ENCODE measurements at places on chromosomes 2 and 18. TPM values are rescaled to one million over a fixed set of nuclear protein-coding genes. Genes with fewer than 3 reads are reported as not detected.

DNA sequence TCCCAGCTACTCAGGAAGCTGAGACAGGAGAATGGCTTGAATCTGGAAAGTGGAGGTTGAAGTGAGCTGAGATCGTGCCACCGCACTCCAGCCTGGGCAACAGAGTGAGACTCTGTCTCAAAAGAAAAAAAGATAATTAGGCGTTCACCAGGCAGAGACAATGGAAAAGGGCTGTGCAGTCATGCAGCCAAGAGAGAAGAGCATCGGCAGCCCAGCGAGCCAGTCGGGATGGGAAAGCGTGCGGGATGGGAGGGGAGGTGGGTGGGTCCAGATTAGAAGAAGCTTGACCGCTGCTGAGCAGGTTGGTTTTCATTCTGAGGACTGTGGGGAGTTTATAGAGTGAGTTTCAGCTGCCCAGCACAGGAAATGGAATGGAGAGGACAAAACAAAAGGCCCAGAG, 15.0 kb upstream of the CYS1 start:
- H3K36me3 ChIP-seq: peaks cover 6% of the 10 kb centered on the region
- no peak overlapping the region for H3K4me3 ChIP-seq
- H3K4me1 ChIP-seq: peaks cover 18% of the 10 kb centered on the region
- DNase-seq: no peak

DNA sequence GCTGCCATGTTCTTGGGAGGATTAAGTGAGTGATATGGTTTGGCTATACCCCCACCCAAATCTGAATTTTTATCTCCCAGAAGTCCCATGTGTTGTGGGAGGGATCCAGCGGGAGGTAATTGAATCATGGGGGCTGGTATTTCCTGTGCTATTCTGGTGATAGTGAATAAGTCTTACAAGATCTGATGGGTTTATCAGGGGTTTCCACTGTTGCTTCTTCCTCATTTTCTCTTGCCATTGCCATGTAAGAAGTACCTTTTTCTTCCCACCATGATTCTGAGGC, 291.4 kb downstream of the KCNS3 start:
- no peak overlapping the region for H3K4me3 ChIP-seq
- DNase-seq: no peak
- H3K4me1 ChIP-seq: no peaks in the 10 kb centered on the region
- no peaks in the 10 kb centered on the region for H3K36me3 ChIP-seq

- peaks cover 17% of the 10 kb centered on the region for H3K27me3 ChIP-seq
- DNase-seq: no peak
- H3K27ac ChIP-seq: no peak overlapping the region
- no peaks in the 10 kb centered on the region for H3K36me3 ChIP-seq
Measured at GRCh38 chr2:45255563-45255962, 246.3 kb upstream of the SIX2 start.

DNA sequence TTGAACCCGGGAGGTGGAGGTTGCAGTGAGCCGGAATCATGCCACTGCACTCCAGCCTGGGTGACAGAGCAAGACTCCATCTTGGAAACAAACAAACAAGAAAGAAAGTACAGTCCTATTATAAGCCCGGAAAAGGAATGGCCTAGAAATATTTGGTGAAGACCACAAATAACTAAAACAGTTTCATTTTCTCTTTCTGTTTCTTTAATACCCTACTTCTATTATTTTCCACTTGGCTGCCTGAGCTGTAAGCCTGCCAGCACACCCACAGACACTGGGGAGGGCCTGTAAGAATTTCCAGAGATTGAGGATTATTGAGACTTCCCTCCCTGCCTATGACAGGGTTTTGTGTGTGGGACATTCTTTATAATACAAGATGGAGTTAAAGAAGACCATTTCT, 188.0 kb upstream of the DCC start:
- no peaks in the 10 kb centered on the region for H3K4me1 ChIP-seq
- H3K4me3 ChIP-seq: no peak overlapping the region
- no peak for DNase-seq
- H3K36me3 ChIP-seq: no peaks in the 10 kb centered on the region
- no peak overlapping the region for H3K27ac ChIP-seq
- H3K27me3 ChIP-seq: no peaks in the 10 kb centered on the region

DNA sequence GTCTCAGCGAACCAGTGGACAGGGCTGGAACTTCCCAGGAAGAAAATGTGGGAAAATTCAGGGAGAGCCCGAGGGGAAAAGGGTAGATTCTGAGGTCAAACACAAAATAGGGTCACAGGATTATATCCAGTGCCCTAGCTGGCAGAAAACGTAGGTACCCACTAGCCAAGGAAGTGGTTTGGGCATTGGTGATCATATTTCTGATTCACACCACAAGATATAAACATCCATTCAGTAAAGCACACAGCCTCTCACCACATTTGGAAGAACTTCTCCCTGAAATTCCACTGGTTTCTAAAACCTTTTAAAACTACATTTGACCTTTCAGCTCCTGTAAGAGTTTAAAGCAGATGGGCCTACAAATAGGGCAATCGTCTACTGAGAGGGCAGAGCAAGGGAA, 186.9 kb downstream of the TTC32 start:
- H3K4me3 ChIP-seq: no peak overlapping the region
- H3K27ac ChIP-seq: no peak overlapping the region
- no peaks in the 10 kb centered on the region for H3K36me3 ChIP-seq
- H3K4me1 ChIP-seq: peaks cover 3% of the 10 kb centered on the region
- no peak for DNase-seq

- no peak overlapping the region for H3K27ac ChIP-seq
- no peaks in the 10 kb centered on the region for H3K27me3 ChIP-seq
- no peak overlapping the region for H3K4me3 ChIP-seq
- no peaks in the 10 kb centered on the region for H3K36me3 ChIP-seq
- H3K4me1 ChIP-seq: no peaks in the 10 kb centered on the region
- DNase-seq: peak; percentile 38
Measured at GRCh38 chr18:45275367-45276113, 339.7 kb upstream of the SLC14A2 start.

GRCh38 chr2:239548451-239548871, 147.6 kb upstream of the HDAC4 start:
- no peaks in the 10 kb centered on the region for H3K36me3 ChIP-seq
- DNase-seq: peak; percentile 56
- no peak overlapping the region for H3K4me3 ChIP-seq
- peak overlapping the region; percentile 54 for H3K27ac ChIP-seq

- no peak overlapping the region for H3K27ac ChIP-seq
- peaks cover 8% of the 10 kb centered on the region for H3K4me1 ChIP-seq
- no peak overlapping the region for H3K4me3 ChIP-seq
- DNase-seq: no peak
Measured at GRCh38 chr2:104845946-104846785, 7.7 kb upstream of the POU3F3 start.

GRCh38 chr2:207993151-207993763, 32.1 kb downstream of the PLEKHM3 start:
- H3K27me3 ChIP-seq: no peaks in the 10 kb centered on the region
- no peak overlapping the region for H3K27ac ChIP-seq
- H3K36me3 ChIP-seq: no peaks in the 10 kb centered on the region
- no peak overlapping the region for H3K4me3 ChIP-seq

DNA sequence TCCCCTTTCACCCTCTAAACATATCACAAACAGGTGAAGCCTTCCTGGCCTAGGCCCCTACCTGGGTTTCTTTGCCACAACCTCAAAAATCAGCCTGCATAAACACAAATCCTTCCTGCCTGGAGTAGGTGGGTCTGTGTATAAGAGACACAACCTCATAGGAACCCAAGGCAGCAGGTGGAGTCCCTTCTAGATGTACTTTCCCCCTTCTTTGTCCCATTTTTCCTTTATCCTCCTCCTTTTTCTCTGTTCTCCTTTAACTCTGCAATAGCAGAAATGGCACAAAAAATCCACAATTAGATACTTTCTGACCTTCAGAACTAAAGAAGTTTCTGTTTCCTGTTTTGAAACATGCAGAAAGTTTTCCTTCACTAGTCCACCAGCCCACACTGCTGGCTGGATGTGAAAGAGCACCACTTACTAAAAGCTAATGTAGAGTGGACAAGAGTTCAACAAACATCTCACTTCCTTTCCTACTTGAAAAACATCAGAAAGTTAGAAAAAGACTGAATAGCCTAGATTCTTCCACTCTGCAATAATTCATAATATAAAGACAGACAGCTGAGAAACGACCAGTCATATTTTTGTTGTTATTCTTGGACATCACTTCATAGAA, 11.2 kb downstream of the SLC40A1 start:
- no peak overlapping the region for H3K27ac ChIP-seq
- peaks cover 12% of the 10 kb centered on the region for H3K36me3 ChIP-seq
- no peaks in the 10 kb centered on the region for H3K27me3 ChIP-seq
- no peak overlapping the region for H3K4me3 ChIP-seq
- H3K4me1 ChIP-seq: peaks cover 23% of the 10 kb centered on the region

DNA sequence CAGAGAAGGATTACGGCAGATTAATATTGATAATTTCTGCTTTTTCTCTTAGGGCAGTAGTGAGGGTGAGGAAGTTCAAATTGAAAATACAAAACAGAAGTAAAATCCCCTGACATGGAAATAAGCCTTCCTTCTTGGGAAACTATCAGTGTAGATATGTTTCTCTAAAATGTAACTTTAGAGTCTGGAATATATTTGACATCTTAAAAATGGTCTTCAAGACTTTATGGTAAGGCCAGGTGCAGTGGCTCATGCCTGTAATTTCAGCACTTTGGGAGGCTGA, 33.0 kb downstream of the INPP5D start:
- no peak for DNase-seq
- H3K4me3 ChIP-seq: no peak overlapping the region
- H3K27ac ChIP-seq: no peak overlapping the region
- peaks cover 35% of the 10 kb centered on the region for H3K4me1 ChIP-seq

DNA sequence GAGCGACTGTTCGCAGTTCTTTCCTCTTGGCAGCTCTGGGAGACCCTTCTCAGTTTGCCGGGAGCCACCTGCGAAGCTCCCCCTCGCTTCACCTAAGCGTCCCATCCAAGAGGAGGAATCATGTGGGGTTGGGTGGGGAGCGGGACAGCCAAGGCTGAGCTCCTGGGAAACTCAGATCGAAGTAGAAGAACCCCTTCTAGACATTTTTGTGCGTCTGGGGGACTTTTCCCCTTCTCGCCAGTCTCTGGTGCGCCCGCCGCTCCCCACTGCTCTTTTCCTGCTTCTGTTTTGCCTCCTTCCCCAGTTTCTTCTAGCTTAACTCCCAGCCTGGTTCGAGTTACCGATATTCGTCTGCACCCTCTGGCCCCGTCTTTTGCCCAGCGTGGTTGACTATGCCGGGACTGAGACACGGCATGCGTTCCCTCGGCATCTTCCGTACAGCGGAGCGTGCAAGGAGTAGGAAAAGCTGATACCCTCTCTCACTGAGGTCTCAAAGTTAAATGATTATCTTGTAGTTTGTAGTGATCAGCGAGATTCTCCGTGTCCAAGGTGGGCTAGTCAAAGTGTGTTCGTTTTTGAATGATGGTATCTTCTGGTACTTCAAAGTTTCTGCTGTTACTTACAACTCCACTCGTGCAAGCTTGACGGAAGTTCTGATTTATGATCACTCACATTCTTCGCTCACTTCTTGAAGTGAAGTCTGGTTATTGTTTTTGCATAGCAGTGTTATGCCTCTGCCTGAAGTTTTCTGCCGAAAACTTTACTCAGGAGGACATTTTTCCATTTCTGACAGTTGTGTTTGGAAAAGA, 664 bp downstream of the CAMKMT start:
- DNase-seq: peak; percentile 49
- H3K4me3 ChIP-seq: peak overlapping the region; percentile 95
- no peaks in the 10 kb centered on the region for H3K27me3 ChIP-seq
- H3K27ac ChIP-seq: peak overlapping the region; percentile 100
- peaks cover 9% of the 10 kb centered on the region for H3K36me3 ChIP-seq
- H3K4me1 ChIP-seq: peaks cover 40% of the 10 kb centered on the region

DNA sequence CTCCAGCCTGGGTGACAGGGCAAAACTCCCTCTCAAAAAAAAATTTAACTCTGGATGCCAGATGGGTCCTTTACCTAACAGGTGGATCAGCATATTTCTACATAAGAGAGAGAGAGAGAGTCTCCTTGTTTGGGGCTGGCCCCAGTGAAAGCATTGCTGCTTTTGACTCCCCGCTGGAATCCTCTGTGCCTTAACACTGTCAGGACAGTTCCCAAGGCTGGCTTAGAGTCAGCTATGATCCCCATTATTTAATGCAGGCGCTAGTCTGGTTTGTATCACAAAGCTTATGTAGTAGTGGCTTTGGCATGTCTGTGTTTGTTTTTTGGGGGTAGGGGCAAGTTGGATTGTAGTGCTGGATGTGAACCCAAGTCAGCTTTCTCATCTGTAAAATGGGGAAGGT, 9.4 kb downstream of the INPP4A start:
- peak overlapping the region; percentile 32 for H3K4me3 ChIP-seq
- H3K27ac ChIP-seq: peak overlapping the region; percentile 88
- H3K27me3 ChIP-seq: no peaks in the 10 kb centered on the region
- peaks cover 94% of the 10 kb centered on the region for H3K4me1 ChIP-seq

DNA sequence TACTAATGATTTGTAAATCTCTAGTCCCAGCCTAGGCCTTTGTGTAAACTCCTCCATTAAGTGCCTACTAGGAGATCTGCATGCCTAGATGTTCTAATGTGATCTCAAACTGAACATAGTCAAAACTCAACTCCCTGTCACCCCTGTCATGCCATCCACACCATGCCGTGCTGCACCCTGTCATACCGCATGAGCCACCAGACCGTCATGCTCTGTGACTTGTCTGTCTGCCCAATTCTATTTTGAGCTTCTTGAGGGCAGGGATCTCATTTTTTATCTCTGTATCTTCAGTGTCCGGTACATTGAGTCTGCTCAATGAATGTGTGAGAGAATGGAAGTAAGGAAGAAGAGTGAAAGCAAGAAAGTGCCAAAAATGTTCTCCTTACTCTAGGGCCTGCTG, 35.5 kb downstream of the GREB1L start:
- no peaks in the 10 kb centered on the region for H3K4me1 ChIP-seq
- peaks cover 10% of the 10 kb centered on the region for H3K27me3 ChIP-seq
- H3K4me3 ChIP-seq: no peak overlapping the region

- DNase-seq: no peak
- no peaks in the 10 kb centered on the region for H3K27me3 ChIP-seq
- no peak overlapping the region for H3K27ac ChIP-seq
- H3K4me3 ChIP-seq: no peak overlapping the region
Measured at GRCh38 chr2:58649756-58650155, 408.6 kb upstream of the FANCL start.

- no peaks in the 10 kb centered on the region for H3K27me3 ChIP-seq
- no peak overlapping the region for H3K27ac ChIP-seq
- no peak overlapping the region for H3K4me3 ChIP-seq
- H3K36me3 ChIP-seq: no peaks in the 10 kb centered on the region
- no peaks in the 10 kb centered on the region for H3K4me1 ChIP-seq
Measured at GRCh38 chr2:155115846-155116245, 417.4 kb downstream of the KCNJ3 start.

The ELMOD3 gene
- 19.4 TPM for total RNA-seq

The COL3A1 gene
- not detected for total RNA-seq

The DSC2 gene
- total RNA-seq: not detected
